ENCODE measurements at places on chromosomes 2 and 18.

GRCh38 chr18:75320506-75320905, 107.0 kb downstream of the SMIM21 start:
- no peak for DNase-seq

- DNase-seq = no peak
These were observed 80.7 kb upstream of the CD28 start for GRCh38 chr2:203625701-203626100.

GRCh38 chr18:61360404-61361383, 27.5 kb downstream of the CDH20 start:
- DNase-seq = no peak

DNA sequence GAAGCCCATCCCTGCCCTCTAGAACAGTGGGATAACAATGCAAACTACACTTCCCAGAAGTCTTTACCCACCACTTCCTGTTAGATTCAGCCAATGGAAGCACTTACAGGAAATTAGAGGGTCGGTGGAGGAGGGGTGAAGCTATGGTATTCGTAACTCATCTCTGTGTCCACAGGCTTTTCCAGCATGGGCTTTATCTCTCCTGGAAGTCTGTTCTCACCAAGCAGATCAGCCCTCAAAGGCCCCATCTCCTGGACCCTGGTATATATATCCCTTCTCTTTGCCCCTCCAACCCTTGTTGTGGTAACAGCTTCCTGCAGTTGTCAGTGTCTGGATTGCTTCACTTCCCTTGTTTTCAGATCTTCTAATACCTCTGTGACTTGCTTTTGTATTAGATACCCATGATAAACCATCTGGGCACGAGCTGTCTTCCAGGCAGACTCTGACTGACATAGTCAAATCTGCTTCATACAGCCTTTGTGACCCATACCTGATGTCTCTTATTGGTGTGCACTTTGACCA, 475.0 kb upstream of the POU3F3 start:
- no peak for DNase-seq

- no peak for DNase-seq
These were observed 44.4 kb upstream of the CCDC68 start for GRCh38 chr18:55003695-55004094.

GRCh38 chr2:26414311-26414710, 12.6 kb downstream of the DRC1 start:
- DNase-seq = no peak

- DNase-seq = no peak
These were observed 230.7 kb downstream of the RND3 start for GRCh38 chr2:150256736-150257135.

GRCh38 chr2:16155366-16155765, 215.0 kb downstream of the MYCN start:
- no peak for DNase-seq

DNA sequence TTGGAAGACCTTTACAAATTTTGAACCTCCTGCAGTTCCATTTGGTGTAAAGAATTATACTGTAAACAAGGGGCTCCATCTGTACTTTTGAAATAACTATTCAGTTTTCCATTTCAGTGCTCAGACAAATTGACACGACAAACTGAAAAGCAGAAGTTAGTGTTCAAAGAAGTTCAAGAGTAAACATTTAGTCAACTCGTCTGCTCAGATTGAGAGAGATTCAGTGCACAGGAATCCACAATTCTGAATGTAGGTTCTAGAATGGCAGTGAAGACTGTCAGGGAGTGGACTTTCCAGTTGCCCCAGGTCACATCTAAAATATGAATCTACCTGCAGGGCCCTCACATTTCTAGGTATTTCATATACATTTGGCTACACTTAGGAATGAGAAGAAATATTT, 322.3 kb upstream of the TCF4 start:
- no peak for DNase-seq

DNA sequence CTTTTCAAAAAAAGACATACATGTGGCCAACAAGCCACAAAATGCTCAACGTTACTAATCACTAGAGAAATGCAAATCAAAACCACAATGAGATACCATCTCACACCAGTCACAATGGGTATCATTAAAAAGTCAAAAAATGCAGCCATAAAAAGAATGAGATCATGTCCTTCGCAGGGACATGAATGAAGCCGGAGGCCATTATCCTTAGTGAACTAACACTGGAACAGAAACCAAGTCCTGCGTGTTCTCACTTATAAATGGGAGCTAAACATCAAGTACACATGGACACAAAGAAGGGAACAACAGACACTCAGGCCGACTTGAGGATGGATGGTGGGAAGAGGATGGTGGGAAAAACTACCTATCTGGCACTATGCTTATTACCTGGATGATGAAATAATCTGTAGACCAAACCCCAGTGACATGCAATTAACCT, 17.8 kb upstream of the ATL2 start:
- no peak for DNase-seq

GRCh38 chr18:5979176-5979888, 84.0 kb upstream of the TMEM200C start:
- DNase-seq = no peak

DNA sequence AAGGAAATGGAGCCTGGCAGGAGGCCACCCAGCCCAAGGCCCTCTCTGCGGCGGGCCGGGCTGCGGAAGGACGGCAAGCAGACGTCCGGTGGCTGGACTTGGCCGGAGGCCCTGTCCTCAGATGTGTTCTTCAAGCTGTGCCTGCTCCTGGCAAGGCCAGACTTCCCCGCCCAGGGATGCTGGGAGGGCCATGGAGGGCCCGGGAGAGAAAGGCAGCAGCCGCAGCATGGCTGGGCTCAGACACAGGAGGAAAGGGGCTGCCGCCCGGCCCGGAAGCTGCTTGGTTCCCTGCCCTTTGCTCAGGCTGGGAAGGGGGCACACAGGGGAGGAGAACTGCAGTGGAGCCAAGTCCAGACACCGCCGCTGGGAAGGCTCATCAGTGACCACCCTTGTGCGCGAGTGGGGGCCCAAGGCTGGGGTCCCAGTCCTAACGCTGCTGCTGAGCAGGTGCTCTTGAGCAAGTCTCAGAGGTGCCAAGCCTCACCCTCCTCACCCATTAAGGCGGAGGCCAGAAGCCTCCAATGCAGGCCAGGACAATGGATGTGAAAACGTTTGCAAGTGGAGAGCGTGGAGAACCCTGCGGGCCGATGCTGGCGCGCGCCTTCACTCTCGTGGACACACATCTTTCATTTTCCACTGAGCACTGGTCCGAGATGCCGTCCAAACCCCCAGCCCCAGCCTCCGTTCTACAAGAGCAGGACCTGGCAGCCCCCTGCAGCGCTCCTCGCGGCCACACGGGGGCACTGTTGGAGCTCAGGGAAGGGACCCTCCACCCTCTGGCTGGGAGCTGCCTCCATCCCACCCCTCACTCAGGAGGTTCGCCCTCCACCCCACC, 7.9 kb downstream of the CROCC2 start:
- peak; percentile 38 for DNase-seq

GRCh38 chr2:66813525-66813924, 378.6 kb downstream of the MEIS1 start:
- DNase-seq = no peak

- DNase-seq = no peak
These were observed 227.9 kb upstream of the KYNU start for GRCh38 chr2:142649581-142649980.

DNA sequence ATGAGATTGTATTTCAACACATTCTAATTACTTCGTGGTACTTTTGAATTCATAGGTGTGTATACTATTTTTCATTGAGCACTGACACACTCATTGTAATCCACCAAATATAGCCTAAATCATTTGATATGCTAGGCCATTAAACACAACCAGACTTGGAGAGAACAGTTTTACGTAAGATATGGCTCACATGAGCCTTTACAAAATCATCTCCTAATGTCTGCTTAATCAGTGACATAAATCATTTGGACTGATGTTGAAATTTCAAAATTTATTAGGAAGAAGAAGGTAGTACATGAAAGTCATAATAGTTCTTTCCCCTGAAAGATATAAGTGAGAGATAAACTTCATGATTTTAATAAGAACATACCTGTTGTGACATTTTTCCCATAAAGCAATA, 550.2 kb upstream of the LINC00305 start:
- no peak for DNase-seq

- no peak for DNase-seq
These were observed 8.7 kb downstream of the TET3 start for GRCh38 chr2:73993376-73993775.

- DNase-seq = no peak
These were observed 36.7 kb downstream of the CCDC138 start for GRCh38 chr2:108823286-108823685.

GRCh38 chr2:241893265-241893664, 23.7 kb downstream of the RTP5 start:
- no peak for DNase-seq

DNA sequence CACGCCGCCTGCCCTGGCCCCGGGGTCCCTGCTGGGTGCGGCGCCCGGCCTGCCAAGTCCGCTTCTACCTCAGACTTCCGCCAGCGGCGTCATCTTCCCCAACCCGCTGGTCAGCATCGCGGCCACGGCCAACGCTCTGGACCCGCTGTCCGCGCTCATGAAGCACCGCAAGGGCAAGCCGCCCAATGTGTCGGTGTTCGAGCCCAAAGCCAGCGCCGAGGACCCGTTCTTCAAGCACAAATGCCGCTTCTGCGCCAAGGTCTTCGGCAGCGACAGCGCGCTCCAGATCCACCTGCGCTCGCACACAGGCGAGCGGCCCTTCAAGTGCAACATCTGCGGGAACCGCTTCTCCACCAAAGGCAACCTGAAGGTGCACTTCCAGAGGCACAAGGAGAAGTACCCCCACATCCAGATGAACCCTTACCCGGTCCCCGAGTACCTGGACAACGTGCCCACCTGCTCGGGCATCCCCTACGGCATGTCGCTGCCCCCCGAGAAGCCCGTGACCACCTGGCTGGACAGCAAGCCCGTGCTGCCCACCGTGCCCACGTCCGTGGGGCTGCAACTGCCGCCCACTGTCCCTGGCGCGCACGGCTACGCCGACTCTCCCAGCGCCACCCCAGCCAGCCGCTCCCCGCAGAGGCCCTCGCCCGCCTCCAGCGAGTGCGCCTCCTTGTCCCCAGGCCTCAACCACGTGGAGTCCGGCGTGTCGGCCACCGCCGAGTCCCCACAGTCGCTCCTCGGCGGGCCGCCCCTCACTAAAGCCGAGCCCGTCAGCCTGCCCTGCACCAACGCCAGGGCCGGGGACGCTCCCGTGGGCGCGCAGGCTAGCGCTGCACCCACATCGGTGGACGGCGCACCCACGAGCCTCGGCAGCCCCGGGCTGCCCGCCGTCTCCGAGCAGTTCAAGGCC, 13.7 kb downstream of the SALL3 start:
- DNase-seq = no peak

GRCh38 chr18:24876266-24876665, 415.8 kb downstream of the HRH4 start:
- no peak for DNase-seq

GRCh38 chr2:132734961-132735360, 65.0 kb upstream of the LYPD1 start:
- no peak for DNase-seq

- no peak for DNase-seq
These were observed 63.5 kb downstream of the ANKRD44 start for GRCh38 chr2:197247083-197247482.

- no peak for DNase-seq
These were observed 308.1 kb downstream of the ZEB2 start for GRCh38 chr2:144211826-144212225.

DNA sequence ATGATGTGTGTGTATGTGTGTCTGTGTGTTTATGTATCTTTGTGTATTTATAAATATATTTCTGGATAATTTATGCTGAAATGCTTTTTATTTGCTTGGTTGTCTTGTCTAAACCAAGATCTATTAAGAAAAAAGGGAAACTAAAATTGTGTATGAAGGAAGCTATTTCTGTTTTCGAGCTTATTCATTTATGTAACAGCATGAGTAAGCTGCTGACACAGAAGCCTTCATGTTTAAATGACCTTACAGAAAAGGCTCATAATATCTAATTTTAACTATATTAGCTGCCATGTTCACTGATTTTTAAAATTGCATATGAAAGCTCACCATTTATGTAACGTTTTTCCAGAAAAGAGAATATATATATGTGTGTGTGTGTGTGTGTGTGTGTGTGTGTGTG, 392.8 kb downstream of the PTH2R start:
- DNase-seq = no peak

DNA sequence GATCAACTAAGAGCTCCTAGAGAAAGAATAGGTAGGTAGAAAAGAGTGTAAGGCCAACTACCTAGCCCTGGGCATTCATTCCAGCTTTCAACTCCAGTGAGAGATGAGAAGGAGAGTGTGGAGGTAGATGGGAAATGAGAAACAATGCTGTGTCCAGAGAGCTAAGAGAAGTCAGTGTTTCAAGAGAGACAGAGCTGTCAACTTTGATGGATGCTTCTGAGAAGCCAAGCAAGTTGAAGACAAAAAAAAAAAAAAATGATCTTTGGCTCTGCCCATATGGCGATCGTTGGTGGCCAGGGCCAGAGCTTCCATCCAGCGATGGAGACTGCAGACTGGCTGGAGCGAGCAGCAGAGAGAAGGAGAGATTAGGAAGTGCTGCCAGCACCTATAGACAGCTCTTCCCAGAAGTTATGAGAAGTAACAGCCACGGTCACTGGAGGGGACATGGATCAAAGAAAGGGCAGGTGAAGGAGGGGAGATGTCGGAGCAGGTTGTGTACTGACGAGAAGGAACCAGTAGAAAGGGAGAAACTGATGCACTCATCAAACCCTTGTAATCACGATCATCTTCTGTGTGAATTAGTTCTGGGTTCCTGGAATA, 112.4 kb upstream of the PPP1CB start:
- no peak for DNase-seq

Measured in activated gamma-delta T cell treated with anti-CD3 and anti-CD28 coated beads, Interleukin-2, amount 50 U/mL, for 16 hours (primary cell).